Motor neuron (in vitro differentiated cells): ENCODE measurements at places on chromosomes 4 and X. TPM values are rescaled to one million over a fixed set of nuclear protein-coding genes. Genes with fewer than 3 reads are reported as not detected.

ENPP6 gene
- 0.08 and 0.14 TPM in 2 replicates for total RNA-seq

TREX2 gene
- not detected in 2 replicates for total RNA-seq

FAM9C gene
- total RNA-seq, result 0.17 TPM in 1 of 2 replicates, not detected in the other

SH3BP2 gene
- total RNA-seq, result 35.2 and 41.5 TPM in 2 replicates

AWAT2 gene
- total RNA-seq, result 0.46 TPM in 1 of 2 replicates, not detected in the other

DNA sequence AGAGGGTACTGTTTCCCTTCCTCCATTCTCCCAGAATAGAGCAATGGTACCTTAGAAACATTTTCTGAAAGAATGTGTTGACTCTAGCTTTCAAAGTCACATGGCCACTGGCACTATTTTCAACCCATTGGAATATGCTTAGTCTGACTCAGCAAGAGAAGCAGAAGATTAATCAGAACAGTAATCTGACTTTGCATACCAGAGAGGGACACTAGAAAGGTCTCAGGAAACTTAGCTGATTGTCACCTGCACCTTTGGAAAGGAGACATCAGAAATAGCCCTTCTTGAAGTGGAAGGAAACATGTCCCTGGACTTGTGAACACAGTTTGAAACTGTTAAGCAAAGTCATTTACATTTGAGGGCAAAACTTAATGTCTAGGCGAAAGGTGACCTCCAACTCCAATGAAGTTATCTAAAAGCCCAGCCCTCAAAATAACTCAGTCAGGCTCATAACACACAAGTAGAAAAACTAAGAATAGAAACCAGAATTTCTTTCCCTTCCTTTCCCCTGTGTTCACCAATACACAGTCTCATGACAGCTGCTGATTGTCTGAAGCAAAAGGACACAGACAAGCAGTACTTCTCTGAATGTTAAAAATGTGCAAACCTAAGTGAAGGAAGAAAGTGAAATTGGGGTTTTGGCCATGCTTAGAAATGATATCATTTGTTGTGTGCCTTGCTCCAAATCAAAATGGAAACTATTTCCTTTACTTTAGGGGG lies 270.8 kb downstream of the GRIA3 start:
- ATAC-seq, result no peak

DNA sequence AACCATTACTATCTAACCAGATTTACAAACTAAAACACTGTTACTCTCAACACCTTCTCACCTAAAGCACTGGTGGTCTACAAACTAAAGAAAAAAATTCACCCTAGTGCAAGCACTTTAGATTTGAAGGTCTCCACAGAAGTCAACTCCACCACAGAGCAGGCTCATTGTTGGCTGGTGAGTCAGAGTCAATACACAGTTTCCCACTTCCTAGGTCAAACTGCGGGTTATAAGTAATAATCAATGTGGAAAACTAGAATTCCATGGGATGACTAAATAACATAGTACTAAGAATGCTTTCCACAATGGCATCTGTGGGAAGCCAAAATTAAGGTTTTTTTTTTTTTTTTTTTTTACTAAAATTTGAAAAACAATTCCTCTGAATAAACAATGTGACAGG lies 191.8 kb downstream of the PDGFC start:
- no peak for ATAC-seq

- ATAC-seq, result no peak
Measured at GRCh38 chr4:72951147-72951546, 118.4 kb downstream of the COX18 start.

- no peak for ATAC-seq
Measured at GRCh38 chr4:165402375-165402774, 23.6 kb downstream of the CPE start.

DNA sequence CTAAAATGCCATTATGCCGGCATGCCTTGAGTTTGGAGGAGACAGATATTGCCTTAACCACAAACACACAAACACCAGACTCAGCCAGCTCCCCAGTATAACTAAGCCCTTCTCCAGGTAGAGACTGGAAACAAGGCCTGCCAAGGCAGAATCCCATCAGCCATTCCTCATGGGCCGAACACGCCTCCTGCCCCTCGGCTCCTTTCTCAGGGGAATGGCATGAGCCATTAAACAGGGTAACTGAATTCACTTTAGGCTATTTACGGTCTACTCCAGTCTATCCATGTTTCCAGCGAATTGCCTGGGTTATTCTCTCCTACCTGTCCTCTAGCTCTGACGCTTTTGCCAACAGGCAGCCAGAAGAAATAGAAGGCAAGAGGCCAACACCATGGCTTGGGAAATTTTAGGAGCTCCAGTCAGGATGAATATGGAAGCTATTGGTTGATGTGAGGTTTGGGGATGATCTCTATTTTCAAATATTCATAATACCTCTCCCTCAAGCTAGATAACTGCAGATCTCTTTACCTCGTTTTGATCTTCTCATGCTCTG lies 4.9 kb downstream of the SEL1L3 start:
- ATAC-seq, result no peak

DNA sequence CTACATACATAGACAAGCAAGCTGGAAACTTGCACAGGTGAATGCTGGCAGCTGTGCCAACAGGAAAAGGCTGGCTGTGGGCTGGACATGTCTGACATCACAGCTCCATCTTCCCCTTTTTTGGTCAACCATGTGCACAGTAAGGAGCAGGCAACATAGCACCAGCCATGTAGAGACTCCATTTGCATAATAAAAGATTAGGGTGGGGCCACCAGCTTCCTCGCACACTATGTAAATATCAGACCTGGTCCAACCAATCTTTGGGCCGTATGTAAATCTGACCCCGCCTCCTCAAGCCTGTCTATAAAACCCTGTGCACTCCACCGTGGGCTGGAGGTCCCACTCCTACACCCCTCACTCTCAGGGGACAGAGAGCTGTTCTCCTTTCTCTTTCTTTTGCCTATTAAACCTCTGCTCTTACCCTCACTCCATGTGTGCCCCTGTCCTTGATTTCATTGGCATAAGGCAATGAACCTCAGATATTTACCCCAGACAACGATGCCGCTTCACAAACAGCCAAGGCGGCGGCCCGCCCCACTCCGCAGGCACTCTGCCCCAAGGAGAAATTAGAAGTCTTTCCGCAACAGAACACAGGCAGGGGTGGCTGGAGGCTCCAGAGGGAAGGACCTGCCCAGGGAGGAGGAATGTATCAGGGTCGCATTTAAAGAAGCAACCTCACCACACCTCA lies 862.2 kb downstream of the TRIML1 start:
- peak; percentile 84 for ATAC-seq

DNA sequence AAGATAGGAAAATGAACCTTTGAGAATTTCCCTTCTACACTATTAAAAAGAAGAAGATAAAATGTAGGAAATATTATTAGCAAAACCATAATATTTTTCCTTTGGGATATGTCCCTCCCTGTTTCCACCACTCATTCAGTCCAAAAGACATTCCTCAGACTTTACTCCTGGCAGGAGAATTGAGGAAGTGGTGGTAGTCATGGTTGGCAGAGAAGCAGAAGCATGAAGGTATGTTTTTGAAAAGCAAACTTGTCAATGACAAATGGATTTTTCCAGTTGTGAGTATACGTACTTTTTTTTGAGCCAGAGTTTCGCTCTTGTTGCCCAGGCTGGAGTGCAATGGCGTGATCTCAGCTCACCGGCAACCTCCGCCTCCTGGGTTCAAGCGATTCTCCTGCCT lies 13.7 kb downstream of the STAG2 start:
- no peak for ATAC-seq

GRCh38 chr4:179530958-179531357 lies 2088.7 kb upstream of the AGA start:
- no peak for ATAC-seq
